Tibial nerve (tissue), 4 donors: ENCODE measurements at places on chromosomes 16 and 17.

- no peaks in the 10 kb centered on the region for H3K36me3 ChIP-seq
- no peak for DNase-seq
- no peaks in the 10 kb centered on the region for H3K27me3 ChIP-seq
- no peaks in the 10 kb centered on the region for H3K4me1 ChIP-seq
- no peak overlapping the region for H3K27ac ChIP-seq
Measured at GRCh38 chr16:78436023-78436422, 336.6 kb downstream of the WWOX start.

DNA sequence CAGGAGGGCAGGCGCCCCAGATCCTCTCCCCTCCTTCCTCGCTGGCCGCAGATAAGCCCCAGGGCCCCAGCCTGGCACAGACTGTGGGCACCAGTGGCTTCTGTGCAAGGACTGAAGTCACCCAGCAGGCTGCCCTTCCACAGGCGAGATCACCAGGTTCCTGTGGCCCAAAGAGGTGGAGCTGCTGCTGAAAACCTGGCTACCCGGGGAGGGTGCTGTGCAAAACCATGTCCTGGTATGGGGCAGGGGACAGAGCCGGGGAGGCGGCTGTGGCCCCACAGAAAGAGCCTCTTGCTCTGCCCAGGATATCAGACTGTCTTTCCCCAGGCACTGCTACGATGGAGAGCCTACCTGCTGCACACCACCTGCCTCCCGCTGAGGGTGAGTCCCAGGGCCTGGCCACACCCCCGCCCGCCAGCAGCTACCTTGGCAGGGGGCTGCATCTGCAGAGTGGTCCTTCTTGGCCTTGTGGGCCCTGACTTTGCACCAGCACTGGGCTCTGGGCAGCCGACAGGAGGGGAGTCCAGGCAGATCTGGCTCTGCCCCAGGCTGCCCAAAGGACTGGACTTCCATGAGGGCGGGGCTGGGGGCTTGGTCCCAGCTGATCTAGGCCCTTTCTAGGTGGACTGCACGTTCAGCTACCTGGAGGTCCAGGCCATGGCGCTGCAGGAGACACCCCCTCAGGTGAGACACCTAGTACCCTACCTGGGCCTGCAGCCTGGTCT, 615 bp downstream of the CARMIL2 start:
- H3K36me3 ChIP-seq: no peaks in the 10 kb centered on the region
- peak overlapping the region; percentile 67 for H3K27ac ChIP-seq
- H3K27me3 ChIP-seq: peaks cover 59% of the 10 kb centered on the region

DNA sequence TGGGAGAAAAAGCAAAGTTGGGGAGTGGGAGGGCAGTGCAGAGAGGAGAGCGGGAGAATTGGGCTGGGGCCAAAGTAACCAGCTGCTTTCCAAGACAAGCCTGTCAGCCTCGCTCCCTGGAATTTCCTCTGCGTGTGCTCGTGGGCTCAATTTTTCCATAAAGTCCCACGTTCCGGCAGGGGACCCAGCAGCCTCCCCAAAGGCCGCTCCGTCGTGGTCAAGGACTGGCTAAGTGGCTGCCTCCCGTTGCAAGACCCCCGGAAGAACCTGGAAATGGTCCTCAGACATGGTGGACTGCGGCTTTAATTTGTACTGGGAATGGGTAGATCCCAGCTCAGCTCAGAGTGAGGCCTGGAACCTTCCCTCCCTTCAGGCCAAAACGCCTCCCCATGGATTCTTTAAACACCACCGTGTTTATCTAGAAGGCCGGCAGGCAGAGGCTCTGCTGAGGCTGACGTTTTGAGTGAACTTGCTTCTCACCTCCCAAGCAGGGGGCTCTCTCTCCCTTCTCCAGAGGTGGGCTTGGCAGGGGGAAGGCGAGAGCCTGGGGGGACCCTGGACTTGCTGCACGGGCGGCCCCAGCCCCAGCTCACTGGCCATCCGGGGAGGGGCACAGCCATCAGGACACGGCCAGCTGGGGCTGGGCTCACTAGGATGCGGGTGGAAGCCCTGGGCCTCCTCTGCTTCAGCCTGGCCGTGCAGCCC, 190.0 kb downstream of the C16orf95 start:
- H3K4me1 ChIP-seq: no peaks in the 10 kb centered on the region
- no peaks in the 10 kb centered on the region for H3K27me3 ChIP-seq
- no peak for DNase-seq
- H3K4me3 ChIP-seq: no peak overlapping the region

DNA sequence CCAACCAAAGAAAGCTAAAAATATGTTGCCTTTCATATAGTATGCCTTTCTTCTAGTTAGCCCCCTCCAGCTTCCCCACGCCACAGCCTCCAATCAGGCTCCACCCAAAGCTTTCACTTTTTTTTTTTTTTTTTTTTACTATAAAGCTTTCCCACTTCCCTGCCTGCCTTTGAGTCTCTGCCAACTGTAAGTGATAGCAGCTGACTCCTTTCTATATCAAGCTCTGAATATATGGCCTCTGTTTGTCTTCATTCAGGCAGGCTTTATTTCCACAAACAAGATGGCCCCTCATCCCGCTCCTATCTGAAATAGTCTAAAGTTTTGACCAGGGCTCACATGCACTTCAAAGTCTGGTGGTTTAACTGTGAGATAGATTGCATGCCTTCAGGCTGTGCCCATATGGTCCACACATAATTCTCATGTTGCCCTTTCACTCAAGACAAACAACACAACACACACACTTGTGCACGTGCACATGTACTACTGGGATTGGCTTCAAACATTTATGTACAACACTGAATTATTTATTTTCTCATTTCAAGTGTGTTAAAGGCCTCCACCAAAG, 39.8 kb upstream of the DYNLRB2 start:
- H3K4me1 ChIP-seq: no peaks in the 10 kb centered on the region
- H3K4me3 ChIP-seq: no peak overlapping the region
- no peak for DNase-seq
- H3K27ac ChIP-seq: no peak overlapping the region
- no peaks in the 10 kb centered on the region for H3K36me3 ChIP-seq
- H3K27me3 ChIP-seq: no peaks in the 10 kb centered on the region

DNA sequence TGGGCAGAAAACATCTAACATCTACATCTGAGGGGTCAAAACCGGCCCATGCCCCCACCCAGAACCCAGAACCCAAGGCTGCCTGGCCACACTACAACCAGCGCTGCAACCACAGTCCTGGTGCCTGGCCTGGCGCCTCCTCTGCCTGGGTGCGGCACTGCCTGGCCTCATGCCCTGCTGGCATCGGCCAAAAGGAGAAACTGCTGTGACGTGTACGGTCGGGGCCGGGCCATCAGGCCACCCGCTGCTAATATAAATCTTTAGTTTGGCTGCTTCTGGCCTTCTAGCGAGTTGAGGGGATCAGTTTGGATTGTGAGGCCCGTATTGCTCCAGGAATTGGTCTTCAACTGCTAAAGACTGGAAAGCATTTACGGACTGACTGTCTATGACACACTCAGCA, 22.8 kb downstream of the TMEM204 start:
- H3K27me3 ChIP-seq: no peaks in the 10 kb centered on the region
- H3K36me3 ChIP-seq: no peaks in the 10 kb centered on the region
- no peak for DNase-seq
- no peaks in the 10 kb centered on the region for H3K4me1 ChIP-seq
- no peak overlapping the region for H3K4me3 ChIP-seq
- H3K27ac ChIP-seq: no peak overlapping the region

- no peak for DNase-seq
- no peak overlapping the region for H3K4me3 ChIP-seq
- no peaks in the 10 kb centered on the region for H3K36me3 ChIP-seq
- H3K27ac ChIP-seq: no peak overlapping the region
- peaks cover 19% of the 10 kb centered on the region for H3K4me1 ChIP-seq
- peaks cover 28% of the 10 kb centered on the region for H3K27me3 ChIP-seq
Measured at GRCh38 chr16:1305823-1306222, 3.6 kb upstream of the UBE2I start.

GRCh38 chr16:74807052-74807646, 32.5 kb upstream of the FA2H start:
- no peak for DNase-seq
- H3K36me3 ChIP-seq: no peaks in the 10 kb centered on the region
- H3K4me1 ChIP-seq: no peaks in the 10 kb centered on the region
- no peak overlapping the region for H3K27ac ChIP-seq
